ENCODE measurements at places on chromosomes 6 and 20.

DNA sequence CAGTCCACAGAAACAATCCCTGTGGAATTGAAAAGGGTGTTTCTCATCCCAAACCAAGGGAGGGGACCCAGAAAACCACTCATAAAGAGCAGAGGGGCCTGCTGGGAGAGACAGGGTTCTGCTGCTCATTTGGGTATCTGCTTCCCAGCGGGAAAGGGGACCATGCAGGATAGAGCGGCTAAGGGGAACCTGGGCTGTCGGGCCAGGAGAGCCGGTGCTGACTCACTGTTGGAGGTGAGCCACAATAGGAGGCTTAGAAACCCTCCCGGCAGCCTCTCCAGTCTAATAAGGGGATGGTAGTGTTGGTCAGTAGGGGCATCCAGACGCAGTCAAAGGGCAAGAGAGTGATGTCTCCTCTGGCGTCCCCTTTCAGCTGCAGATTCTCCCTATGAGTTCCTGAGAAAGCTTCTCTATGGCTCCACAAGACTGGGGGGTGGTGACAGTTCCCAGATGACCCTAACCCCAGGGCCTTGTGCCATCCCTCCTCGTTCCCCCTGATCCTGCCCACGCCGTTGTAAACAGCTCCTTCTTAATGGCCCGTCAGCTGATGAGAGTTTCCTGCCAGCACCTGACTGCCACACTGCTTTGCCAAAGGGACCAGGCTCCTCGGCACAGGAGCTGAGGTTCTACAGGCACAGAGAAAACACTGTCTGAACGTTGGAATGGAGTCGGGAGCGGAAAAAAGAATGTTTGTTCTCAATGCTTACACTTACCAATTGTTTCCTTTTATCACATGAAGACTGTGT lies 646.1 kb upstream of the DEFB115 start:
- DNase-seq, result no peak

DNA sequence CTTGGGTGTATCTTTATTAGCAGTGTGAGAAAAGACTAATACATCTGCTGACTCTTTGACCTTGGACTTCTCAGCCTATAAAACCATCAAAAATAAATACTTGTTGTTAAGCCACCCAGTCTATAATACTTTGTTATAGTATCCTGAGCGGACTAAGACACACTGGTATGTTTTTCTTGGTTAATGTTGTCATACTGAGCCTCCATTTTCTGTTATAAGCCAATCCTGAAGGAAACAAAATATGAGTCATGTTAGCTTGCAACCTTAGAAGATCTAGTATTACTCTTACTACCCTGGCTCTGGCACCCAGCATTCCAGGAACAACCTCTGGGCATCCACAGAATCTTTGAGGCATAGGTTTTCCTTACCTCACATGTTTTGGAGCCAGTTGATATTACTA lies 307.2 kb downstream of the FRK start:
- no peak for DNase-seq

GRCh38 chr20:43916881-43917371 lies 2.3 kb downstream of the TOX2 start:
- DNase-seq, result no peak

DNA sequence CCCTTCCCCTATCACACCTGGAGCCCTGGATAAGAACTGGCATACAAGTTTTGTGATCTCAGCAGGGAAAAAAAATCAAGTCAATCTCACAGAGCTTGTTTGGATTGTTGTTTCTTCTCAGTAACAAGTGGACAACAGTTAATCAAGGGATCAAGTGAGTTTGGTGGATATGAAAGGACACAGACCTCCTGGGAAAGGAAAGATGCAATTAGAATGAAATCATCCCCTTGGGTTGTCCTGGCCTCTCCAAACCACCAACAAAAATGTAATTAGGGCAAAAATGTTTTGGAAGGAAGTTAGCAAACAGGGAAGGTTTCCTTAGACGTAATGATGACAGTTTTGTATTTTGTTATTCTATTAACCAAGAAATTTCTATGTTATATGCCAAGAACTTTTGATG lies 99.1 kb upstream of the PRDM1 start:
- no peak for DNase-seq

Measured in NCI-H1048 (cell line).